ENCODE measurements at places on chromosomes 7 and 10. TPM values are rescaled to one million over a fixed set of nuclear protein-coding genes. Genes with fewer than 3 reads are reported as not detected.
A peak's percentile ranks its signal among the peaks of the same experiment; 100 is the strongest.

CYP2E1 gene
- 0.77 TPM for total RNA-seq

NPFFR1 gene
- not detected for total RNA-seq

SLC16A9 gene
- 4.9 TPM for total RNA-seq

SLC26A5 gene
- 0.35 TPM for total RNA-seq

SLC26A3 gene
- not detected for total RNA-seq

DNA sequence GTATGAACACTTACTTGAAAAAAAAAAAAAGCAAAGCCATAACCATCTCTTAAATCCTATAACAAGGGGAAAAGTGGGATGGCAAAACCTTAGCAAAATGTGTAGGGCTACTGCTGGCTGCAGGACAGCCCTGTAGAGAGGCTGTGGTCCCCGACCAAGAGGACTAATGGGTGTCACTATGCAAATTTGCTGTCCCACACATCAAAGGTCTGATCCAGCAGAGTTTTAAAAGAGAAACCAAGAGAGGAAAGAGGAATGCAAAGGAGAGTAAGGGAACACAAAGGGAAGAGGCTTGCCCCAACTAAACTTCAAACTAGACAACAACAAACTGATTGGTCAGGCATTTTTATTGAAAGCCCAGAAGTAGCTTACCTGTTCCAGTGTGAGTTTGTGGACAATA is 3.1 kb upstream of the ZNRF2 start:
- peaks cover 8% of the 10 kb centered on the region for H3K4me1 ChIP-seq
- no peaks in the 10 kb centered on the region for H3K36me3 ChIP-seq
- DNase-seq = peak; percentile 58
- H3K4me3 ChIP-seq = no peak overlapping the region
- no peak overlapping the region for H3K27ac ChIP-seq

DNA sequence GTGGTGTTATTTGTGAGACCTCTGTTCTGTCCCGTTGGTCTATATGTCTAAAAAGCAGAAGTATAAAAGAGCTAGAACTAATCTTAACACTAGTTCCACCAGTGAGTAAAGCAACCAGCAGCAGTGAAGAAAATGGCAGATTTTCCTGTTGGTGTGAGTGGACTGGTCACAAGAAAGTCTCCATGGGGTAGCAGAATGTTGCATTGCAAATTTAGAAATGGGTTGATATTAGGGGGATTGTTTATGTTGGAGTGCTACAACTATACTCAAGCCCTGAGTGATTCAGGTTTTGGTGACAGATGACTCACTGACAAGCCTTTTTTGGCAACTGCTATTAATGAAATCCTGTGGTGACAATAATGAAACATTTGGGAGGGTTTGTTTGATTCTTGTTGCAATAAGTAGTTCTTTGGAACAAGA is 5.6 kb downstream of the AVL9 start:
- peaks cover 23% of the 10 kb centered on the region for H3K36me3 ChIP-seq
- H3K27me3 ChIP-seq = no peaks in the 10 kb centered on the region
- DNase-seq = no peak
- no peaks in the 10 kb centered on the region for H3K4me1 ChIP-seq
- H3K27ac ChIP-seq = no peak overlapping the region

DNA sequence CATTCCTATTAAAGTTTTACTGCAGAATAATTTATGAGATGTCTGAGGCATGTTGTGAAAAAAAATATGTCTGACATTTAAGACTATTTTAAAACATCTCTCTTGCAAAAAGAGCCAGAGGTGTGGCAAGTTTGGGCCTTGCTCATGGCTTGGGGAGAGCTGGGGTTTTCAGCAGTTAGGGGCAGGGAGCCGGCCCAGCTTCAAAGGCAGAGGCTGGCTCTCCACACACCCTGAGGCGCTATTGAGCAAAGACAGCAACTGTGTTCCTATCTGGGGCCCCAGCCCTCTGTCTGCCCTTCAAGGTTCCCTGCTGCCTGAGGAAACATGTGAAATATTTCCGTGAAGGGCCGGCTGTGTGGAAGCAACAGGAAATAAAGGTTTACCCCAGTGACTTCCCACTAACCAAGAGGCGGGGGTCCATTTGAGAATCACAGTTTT is 94.0 kb downstream of the SORBS1 start:
- peak overlapping the region; percentile 64 for H3K27ac ChIP-seq
- DNase-seq = peak; percentile 90
- no peak overlapping the region for H3K4me3 ChIP-seq
- peaks cover 25% of the 10 kb centered on the region for H3K4me1 ChIP-seq
- H3K36me3 ChIP-seq = no peaks in the 10 kb centered on the region

- peak overlapping the region; percentile 41 for H3K4me3 ChIP-seq
- peaks cover 6% of the 10 kb centered on the region for H3K4me1 ChIP-seq
- no peak for DNase-seq
- no peaks in the 10 kb centered on the region for H3K36me3 ChIP-seq
- H3K27ac ChIP-seq = no peak overlapping the region
Observed at GRCh38 chr10:50572017-50572491, 51.7 kb downstream of the SGMS1 start.

DNA sequence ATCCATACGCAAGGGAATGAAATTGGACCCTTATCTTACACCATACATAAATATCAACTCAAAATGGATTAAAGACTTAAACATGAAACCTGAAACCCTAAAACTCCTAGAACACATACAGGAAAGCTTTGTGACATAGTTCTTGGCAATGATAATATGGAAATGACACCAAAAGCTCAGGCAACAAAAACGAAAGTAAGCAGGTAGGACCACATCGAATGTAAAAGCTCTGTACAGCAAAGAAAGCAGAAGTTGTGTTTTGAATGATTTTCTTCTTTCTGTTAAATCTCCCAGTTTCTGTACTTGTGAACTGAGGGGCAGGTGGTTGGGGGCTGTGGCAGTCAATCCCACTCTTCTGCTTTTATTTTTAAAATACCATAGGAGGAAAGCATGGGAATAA is 368.4 kb upstream of the PODXL start:
- no peaks in the 10 kb centered on the region for H3K36me3 ChIP-seq
- no peak overlapping the region for H3K27ac ChIP-seq
- no peak for DNase-seq

DNA sequence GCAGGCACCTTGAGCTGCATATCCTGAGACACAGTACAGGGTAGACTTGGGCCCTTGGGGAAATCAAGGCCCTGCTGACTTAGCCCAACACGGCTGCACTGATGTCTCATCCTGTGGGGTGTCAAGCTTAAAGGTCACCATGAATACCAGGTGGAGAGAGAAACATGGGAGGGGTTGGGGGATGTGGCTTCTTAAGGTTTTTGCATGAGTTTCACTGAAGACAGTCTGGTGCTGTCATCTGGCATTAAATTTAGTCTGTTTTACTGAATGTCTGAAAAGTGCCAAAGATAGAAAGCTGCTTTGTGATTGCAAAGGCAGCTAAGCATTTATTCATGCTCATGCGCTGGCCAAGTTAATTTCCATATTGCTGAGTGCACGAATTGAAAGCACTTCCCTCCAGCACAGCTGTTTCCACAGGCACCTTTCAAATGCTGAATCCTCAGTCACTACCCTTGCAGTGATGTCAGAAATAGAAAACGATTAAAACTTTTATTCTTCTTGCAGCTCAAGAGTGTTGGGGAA is 102.1 kb downstream of the OSBPL3 start:
- H3K4me1 ChIP-seq = peaks cover 5% of the 10 kb centered on the region
- H3K36me3 ChIP-seq = no peaks in the 10 kb centered on the region
- no peak overlapping the region for H3K4me3 ChIP-seq
- no peak overlapping the region for H3K27ac ChIP-seq

- no peak overlapping the region for H3K4me3 ChIP-seq
- peak; percentile 61 for DNase-seq
- H3K36me3 ChIP-seq = no peaks in the 10 kb centered on the region
- H3K4me1 ChIP-seq = peaks cover 20% of the 10 kb centered on the region
- H3K27me3 ChIP-seq = no peaks in the 10 kb centered on the region
- no peak overlapping the region for H3K27ac ChIP-seq
Observed at GRCh38 chr10:116836902-116837523, 12.3 kb upstream of the ENO4 start.

Measured in endodermal cell (in vitro differentiated cells).